Left cardiac atrium (tissue), 4 donors: ENCODE measurements at places on chromosomes 7 and 10. TPM values are rescaled to one million over a fixed set of nuclear protein-coding genes. Genes with fewer than 3 reads are reported as not detected.

Gene GRID1
- 0.59 TPM for total RNA-seq

Gene TMEM270
- total RNA-seq = not detected

GRCh38 chr7:22694597-22695207, 32.3 kb upstream of the IL6 start:
- no peak for DNase-seq

DNA sequence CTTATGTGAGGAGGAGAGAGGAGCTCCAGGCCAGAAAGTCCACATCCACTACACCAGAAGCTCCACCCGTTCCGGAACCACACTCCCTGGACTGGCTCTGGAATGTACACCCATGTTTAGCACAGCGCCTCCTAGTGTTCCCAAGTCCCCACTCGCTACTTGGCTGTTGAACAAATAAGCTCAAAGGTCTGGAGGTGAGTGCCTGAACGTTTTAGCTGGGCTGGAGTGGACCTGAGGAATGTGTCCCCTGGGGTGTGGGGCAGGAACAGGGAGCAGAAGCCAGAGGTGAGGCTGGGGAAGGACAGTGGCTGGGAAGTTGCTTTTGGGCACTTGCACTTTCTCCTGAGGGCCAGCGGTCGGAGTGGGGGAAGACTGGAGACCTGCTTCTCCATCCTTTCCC, 164.1 kb upstream of the CDCA7L start:
- DNase-seq = peak; percentile 41

Gene SAMD9L
- 9.1 TPM for total RNA-seq

Gene ADRA2A
- 3.6 TPM for total RNA-seq

- DNase-seq = no peak
Observed at GRCh38 chr10:78600740-78601139, 468.0 kb upstream of the ZMIZ1 start.

- no peak for DNase-seq
Observed at GRCh38 chr7:155621418-155621980, 23.0 kb upstream of the RBM33 start.

- no peak for DNase-seq
Observed at GRCh38 chr7:47389171-47389922, 192.6 kb downstream of the TNS3 start.

Gene ACTR3C
- 3.7 TPM for total RNA-seq

DNA sequence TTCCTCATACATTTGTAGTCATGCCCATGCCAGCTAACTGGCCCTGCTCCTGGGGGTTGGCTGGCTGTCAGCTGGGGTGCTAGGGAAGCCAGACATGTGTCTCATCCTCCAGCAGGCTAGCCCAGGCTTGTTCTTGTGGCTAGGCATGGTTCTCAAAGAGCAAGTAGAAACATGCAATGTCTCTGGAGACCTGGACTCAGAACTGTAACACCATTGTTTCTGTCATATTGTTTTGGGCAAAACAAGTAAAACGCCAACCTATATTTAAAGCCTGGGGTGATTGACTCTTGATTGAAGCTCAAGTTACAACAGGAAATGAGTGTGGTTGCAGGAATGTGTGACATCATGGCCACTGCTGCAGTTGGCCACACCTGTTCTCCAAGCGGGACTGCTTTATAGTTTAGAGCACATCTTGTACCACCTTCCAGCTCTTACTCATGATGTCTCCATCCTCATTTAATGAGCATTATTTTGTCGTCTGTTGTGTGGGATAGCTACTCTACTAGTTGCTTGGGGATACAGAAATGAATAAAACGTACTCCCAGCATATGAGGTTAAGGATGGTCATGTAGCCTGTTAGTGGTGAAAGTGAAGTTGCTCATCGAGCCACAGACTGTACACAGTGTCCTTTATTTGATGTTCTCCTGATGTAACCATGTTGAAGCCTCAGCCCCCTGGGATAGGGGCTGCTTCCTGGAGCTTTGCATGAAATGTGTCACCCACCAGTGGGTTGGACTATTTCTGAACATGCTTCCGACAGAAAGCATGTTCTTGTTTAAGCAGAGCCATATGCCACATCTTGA, 168.4 kb downstream of the SORCS3 start:
- DNase-seq = no peak

- DNase-seq = no peak
Observed at GRCh38 chr7:110050785-110051184, 1040.1 kb upstream of the LRRN3 start.

Gene PPP1R9A
- total RNA-seq = 22.5 TPM

GRCh38 chr10:117090834-117091233, 47.2 kb downstream of the VAX1 start:
- no peak for DNase-seq

DNA sequence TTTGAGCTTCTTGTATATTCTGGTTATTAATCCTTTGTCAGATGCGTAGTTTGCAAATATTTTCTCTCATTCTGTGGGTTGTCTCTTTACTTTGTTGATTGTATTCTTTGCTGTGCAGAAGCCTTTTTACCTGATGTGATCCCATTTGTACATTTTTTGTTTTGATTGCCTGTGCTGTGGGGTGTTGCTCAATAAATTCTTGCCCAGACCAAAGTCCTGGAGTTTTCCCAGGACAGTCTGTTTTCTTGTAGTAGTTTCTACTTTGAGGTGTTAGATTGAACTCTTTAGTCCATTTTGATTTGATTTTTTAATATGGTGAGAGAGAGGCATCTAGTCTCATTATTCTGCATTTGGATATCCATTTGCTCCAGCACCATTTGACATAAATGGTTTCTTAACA, 588.7 kb upstream of the MBL2 start:
- DNase-seq = no peak

- DNase-seq = no peak
Observed at GRCh38 chr7:117562759-117563158, 82.9 kb downstream of the CFTR start.

GRCh38 chr7:108404509-108405420, 51.5 kb downstream of the NRCAM start:
- no peak for DNase-seq

Gene HOXA5
- not detected for total RNA-seq

DNA sequence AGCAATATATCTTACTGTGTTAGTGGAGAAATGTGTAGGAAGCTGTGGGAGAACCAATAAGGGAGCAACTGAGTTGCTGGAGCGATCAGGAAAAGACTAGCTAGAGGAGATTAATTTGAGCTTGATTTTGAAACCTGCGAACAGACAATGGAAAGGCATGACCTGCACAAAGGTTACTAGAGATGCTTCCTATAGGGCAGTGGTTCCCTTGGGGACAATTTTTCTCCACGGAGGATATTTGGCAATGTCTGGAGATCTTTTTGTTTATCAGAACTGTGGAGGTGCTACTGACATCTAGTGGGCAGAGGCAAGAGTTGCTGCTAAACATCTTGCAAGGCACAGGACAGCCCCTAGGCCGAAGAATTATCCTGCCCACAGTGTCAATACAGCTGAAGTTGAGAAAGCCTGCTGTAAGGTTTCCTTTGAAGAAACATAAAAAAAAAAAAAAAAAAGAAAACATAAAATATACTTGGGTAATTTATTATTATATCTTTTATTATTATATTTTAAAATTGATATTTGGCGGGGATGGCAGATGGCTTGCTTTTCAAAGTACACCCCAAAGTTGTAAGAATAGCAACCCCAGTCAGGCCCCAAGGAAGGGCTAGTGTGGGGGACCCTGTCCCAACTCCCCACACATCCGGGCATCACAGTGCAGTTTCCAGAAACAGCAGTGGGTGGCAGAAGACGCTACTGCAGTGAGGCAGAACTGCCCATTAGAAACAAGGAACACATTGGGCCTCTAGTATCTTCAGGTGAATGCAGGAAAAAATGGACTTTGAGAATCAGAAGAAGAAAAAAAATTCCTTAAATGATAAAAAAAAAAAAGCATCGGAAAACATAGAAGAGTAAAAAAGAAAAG, 481.6 kb downstream of the SH2D4B start:
- DNase-seq = no peak

Gene ADGRA1
- total RNA-seq = 0.10 TPM

GRCh38 chr7:19783541-19783940, 10.1 kb upstream of the TMEM196 start:
- no peak for DNase-seq

Gene CYP3A7
- not detected for total RNA-seq

DNA sequence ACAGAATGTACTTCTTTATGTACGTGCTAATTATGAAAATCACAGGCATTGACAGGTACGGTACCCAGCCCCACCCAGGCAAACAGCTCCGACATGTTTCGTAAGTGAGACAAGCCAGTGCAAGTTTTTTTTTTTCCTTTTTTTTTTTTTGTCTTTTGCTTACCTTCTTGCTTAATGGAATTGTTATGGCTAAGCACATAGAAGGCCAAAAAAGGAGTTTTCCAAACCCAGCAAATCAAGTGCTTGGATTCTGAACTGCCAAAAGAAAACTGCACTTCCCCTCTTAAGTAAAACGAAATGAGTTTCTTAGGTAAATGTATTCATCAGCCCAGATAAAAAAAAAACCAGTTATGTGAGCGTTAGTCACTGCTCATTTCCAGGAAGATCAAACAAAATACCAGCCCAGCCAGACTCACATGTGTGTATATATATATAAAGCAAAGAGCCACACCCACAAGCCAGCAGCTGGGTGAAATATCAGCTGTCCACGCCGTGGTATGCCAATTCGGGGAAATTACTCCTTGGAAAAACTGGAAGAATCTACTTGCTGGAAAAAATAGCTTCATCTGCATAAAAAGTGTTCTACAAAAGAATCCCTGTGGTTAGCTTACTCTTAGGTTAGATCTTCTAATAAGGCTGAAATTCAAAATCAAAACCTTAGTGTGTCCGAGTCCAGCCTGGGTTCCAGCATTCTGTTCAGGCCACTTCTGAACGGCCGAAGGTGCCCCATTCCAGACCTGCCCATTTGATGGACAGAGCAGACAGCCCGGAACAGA, 8.0 kb downstream of the KLF6 start:
- peak; percentile 73 for DNase-seq

- DNase-seq = no peak
Observed at GRCh38 chr10:78556705-78557432, 511.9 kb upstream of the ZMIZ1 start.

DNA sequence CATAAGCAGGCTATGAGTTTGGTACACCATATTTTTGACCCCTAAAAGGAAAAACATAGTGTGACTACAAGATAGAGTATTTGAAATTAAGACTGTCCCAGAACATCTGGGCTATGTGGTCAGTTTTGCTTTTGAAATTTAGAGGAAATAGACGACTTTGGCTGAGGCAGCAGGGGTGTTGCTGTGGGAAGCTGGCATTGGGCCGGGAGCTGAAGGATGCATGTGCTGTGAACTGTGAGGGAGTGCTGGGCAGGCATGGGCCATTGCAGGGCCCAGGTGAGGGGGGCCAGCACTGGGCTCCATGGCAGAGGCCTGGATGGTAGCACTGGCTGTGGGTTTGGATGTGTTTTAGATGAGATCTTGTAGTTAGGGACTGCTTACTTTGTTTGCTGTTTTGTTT, 168.3 kb downstream of the BMPER start:
- peak; percentile 35 for DNase-seq

GRCh38 chr7:43116451-43116850, 4.0 kb downstream of the HECW1 start:
- no peak for DNase-seq

DNA sequence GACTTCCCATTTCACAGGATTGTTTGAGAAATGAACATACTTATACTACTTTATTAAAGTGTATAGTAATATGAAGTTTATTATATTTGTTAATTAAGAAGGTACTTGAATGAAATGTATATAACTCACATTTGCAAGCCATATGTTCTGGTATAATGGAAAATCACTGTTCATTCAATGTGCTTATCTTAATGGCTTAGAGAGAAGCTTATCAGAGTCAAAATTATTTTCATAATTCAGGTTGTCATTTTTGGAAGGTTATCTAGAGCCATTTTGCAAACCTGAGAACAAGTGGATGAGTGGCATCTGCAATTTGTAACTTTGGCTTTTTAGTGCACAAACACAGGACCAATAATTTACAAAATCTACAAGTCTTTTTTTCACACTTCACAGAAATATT, 621.0 kb downstream of the ARL4A start:
- DNase-seq = no peak

GRCh38 chr7:30323006-30323355, 38.6 kb downstream of the ZNRF2 start:
- no peak for DNase-seq

GRCh38 chr7:81079746-81080145, 160.9 kb upstream of the SEMA3C start:
- no peak for DNase-seq

- DNase-seq = no peak
Observed at GRCh38 chr7:134211817-134212216, 84.7 kb downstream of the LRGUK start.

DNA sequence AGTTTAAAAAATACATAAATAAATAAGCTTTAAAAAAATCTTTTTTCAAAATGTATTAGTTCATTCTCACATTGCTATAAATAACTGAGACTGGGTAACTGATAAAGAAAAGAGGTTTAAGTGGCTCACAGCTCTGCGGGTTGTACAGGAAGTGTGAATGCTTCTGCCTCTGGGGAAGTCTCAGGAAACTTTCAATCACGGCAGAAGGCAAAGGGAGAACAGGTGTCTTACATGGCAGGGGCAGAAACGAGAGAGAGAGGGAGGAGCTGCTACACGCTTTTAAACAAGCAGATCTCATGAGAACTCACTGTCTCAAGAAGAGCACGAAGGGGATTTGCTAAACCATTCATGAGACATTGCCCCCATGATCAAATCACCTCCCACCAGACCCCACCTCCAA, 114.6 kb downstream of the DNAJC1 start:
- no peak for DNase-seq

DNA sequence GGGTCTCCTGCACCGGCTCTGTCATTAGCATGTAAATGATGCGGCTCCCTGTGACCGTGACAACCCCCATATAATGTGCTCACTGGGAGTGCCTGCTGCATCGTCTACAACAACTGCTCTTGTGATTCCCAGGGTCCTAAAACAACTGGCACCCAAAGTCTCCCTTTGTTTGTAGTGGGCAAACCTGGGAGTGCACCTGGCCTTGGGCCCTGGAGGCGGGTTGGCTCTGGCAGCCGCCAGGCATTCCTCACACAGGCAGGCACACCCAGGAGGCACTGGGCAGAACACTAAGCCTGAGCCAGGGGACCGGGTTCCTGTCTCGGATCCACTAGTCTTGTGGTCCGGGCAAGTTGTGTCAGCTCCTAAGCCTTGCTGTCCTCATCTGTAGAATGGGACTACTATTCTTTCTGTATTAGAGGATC, 115.5 kb upstream of the GPR26 start:
- no peak for DNase-seq

DNA sequence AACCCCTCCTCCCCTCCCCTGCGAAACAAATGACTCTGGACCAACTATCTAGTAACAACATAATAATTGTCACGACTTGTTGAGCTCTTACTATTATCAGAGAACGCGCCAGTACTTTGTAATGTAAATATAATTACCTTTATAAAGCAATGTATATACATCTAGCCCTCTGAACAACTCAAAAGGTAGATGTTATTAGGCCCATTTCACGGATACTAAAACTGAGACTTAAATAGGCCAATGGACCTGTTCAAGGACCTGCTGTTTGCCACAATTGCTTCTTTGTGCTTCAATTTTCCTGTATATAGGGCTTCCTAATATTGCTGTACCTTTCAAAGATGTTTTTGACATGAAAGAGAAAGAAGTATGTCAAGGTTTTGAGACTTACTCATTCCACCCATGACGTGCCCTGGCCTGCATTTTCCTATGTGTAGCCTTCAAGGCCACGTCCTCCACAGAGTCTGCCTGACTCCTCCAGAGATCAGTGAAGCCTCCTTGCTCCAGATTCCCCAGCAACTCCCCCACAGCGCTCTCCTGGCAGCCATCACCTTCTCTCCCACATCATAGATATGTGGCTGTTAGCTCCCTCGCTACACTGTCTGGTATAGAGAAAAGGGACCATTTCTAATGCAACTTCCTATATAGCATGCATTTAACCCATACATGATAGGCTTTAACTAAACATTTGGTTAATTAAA, 156.6 kb downstream of the SKIDA1 start:
- DNase-seq = peak; percentile 38

Gene NODAL
- not detected for total RNA-seq

Gene TMEM176A
- total RNA-seq = 110 TPM
